ENCODE measurements at places on chromosomes 1 and 21.

DNA sequence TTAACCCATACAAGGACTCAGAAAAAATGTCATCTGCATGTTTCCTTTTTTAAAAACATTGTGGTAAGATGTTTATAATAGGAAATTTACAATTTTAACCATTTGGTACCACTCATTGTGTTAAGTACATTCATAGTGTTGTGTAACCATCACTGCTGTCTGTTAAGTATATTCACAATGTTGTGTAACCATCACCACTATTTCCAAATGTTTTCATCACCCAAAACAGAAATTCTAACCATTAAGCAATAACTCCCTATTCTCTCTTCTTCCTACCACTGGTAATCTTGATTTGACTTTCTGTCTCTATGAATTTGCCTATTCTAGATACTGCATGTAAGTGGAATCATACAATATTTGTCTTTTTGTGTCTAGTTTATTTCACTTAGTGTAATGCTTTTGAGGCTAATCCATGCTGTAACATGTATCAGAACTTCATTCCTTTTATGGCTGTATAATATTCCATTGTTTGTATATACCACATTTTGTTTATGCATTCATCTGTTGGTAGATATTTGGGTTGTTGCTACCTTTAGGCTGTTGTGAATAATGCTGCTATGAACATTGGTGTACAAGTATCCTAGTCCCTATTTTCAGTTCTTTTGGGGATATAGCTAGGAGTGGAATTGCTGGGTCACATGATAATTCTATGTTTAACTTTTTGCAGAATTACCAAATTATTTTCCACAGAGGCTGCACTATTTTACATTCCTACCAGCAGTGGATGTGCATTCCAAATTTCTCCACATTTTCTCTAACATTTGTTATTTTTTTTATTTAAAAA lies 14.1 kb downstream of the HIPK1 start:
- DNase-seq = no peak

DNA sequence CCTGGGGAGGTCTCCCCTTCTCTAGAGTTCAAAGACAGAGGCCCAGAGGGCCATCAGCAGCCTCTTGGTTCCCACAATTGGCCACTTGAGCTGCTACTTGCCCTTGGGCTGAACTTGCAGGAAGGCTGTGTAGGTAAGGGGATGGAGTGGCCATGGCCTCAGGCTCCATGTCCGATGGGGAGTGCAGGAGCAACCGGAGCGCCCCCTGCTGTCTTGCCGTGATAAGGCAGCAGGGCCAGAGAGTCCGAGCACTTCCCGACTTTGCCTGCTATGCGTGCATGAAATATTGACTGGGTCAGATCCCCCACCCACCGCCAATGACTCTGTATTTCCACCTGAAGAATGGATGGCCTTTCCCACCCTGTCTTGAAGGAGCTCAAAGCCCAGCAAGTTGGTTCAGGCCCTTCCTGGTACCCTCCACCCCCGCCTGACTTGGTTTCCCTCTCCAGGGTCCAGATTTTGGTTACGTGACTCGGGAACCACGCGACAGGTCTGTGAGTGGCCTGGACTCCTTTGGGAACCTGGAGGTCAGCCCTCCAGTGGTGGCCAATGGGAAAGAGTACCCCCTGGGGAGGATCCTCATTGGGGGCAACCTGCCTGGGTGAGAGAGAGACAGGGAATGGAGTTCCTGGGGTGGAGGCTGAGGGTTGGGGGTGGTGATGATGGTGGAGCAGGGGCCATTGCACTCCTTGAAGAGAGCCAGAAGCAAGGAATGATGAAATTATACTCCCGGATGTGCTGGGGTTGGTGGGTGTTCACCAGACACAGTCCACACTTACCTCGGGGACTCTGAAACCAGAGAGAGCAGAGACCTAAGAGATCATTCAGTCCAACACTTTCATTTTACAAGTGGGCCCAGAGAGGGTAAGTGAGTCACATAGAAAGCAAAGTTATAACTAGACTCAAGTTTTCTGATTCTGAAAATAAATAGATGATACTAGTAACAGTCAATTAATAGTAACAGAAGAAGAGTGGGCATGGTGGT lies 25.6 kb downstream of the PADI3 start:
- DNase-seq = peak; percentile 8

DNA sequence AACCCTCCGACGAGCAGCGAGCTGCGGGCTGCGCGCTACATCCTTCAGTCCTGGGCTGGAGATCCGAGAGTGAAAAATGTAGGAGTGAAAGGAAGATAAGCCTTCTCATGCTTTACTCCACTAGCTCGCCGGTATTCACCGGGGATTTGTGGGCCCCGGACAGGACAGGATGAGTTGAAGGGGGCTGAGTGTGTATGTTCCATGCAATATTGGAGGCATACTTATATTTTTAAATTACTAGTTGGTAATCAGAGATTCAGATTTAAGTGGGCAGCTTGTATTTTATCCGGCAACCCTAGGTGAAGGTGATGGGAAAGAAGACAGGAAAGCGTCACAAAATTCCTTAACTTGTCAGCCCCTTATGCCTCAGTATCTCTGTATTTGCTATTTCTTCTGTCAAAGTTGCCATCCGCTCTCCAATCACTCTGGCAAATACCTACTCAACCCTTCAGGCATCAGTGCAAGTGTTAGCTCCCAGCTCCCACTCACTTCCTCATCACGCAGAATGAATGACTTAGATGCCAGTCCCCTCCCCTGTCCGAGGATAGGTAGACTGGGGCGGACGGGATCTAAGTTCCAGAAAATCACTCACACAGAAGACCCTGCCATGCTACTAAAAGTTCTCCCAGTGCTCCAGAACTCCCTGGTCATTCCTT lies 503 bp upstream of the PIGM start:
- DNase-seq = no peak

- DNase-seq = no peak
Observed at GRCh38 chr1:214553142-214553710, 1.8 kb upstream of the PTPN14 start.

- no peak for DNase-seq
Observed at GRCh38 chr1:51691920-51692319, 75.0 kb downstream of the OSBPL9 start.

DNA sequence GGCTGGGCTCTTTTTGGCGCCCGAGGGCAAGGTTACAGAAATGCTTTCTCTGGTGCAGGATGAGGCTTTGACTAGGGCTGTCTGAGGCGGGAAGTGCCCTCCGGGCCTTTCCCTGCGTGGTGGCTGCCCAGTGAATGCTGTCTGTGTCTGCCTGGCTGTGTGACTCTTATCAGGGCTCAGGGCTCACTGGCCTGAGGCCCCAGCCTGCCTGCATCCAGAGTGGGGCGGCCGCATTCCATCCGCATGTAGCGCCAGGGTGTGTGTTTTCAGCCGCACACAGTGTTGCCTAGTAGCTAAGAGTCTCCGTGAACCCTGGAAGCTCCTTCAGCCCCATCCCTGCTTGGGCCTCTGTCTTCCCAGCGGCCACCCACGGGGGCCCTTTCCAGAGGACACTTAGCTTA lies 59.1 kb downstream of the FAAP20 start:
- DNase-seq = no peak

DNA sequence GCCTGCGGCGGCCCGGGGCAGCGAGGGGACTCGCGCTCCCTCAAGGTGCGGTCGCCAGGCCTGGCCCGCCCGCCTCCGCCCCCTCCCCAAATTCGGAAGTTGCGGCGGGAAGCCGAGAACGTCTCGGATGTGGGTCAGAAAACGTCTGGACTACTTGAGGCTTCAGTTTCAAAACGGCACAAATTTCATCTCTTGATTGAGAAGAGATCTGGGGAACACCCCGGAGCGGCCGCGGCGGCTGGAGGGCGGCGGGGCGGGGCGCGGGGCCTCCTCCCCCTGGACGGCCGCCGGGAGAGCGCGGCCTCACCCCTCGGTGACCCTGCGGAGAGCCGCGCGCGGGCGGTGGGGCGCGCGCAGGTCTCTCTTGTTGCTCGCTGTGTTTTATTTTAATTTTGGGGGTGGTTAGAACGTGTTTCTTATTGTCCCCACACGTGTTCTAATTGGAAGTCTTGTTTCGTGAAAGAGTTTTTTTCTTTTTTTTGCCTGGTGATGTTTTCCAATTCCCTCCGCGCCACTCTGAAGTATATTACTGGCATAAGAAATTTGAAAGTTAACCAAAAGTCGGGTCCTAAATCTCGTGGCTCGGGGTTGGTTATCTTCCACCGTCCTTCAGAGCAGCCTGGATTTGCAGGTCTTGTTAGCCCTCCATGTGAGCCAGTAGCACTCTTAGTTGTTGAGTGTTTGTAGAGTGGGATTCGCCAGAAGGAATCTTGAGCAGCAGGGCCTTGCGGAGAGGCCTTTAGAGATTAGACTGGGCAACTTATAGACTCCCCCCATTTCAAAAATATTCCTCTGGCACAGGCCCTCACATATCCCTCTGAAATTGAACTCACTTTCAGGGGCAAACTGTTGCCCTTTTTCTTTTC lies 749 bp downstream of the PCBP3 start:
- peak; percentile 34 for DNase-seq

GRCh38 chr1:58497499-58497898 lies 49.0 kb downstream of the OMA1 start:
- no peak for DNase-seq

DNA sequence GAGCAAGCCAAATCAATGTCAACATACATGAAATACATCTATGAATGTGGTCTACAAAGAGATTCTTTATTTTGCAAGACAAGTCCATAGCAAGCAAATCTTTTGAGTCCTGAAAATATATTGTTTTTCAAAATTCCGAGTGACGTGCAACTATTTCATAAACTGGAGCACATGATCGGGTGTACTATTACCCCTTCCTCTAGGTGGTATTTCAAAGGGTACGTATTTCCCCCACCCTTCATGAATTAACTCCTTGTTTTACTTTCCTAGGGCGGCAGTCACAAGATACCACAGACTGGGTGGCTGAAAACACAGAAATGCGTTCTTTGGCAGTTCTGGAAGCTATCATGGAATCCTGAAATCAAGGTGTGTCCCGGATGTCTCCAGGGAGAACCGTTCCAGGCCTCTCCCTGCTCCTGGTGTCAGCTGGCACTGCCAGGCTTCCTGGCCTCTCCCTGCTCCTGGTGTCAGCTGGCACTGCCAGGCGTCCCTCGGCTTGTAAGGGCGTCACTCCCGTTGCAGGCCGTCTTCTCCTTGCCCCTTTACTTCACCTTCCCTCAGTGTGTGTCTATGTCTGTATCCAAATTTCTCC lies 55.3 kb downstream of the RIPK4 start:
- DNase-seq = no peak

DNA sequence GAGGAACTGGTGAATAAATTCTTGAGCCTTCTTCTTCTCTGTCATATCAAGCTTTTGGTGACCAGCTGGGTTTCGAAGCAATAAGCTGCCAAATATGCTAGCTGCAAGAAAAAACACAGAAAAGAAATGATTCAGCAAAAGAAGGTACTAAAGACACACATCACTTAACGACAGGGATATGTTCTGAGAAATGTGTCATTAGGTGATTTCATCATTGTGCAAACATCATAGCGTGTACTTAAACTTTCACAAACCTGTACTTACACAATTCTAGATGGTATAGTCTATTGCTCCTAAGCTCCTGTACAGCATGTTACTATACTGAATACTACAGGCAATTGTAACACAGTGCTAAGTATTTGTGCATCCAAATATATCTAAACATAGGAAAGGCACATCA lies 2.9 kb upstream of the MTF1 start:
- DNase-seq = no peak

- DNase-seq = no peak
Observed at GRCh38 chr21:39033878-39034589, 149.2 kb downstream of the PSMG1 start.

DNA sequence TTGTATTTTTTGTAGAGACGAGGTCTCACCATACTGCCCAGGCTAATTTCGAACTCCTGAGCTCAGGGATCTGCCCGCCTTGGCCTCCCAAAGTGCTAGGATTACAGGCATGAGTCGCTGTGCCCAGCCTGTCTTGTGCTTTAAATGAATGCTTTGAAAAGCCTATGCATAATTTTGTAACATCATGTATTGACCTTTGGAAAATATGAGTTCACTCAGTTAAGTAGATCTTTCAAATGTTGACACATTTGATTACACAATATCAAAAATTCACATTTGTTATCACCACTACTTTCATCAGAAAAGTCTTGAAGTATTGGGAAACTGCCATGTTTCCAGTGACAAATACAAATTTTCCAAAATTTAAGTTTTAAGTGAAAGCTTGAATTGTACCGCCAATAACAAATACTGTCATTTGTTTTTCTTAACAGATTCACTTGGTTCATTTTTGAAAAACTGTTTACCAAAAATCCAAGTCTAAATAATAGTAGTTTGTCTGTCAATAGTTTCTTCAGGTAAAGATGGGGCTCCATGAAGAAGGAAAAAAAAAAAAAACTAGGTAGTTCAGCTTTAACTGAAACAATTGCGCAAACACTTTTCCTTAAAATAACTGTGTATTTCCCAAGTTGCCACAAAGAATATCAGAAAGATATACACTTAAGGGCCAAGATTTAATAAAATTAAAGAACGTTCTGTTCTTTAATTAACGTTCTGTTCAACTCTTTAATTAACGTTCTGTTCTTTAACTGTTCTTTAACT lies 233.2 kb upstream of the NR5A2 start:
- no peak for DNase-seq

DNA sequence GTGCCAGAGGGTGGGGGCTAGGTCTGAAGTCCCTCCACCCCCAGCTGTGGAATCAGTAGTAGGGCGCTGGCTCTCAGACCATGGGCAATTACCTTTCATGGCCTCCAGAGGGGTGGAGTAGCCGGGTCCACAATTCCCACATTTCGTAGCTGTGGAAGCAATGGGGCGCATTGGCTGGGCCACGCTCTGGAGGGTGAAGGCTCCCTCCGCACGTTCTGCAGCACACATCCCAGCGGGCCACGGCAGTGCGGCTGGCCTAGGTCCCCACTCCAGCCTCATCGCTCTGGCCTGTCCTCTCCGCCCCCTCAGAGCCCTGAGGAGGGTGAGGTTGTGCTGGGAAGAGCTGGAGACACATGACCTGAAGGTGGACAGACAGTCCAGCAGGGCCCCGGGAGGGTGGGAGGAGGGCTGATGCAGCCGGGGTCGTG lies 2.9 kb downstream of the SELENBP1 start:
- DNase-seq = no peak

- no peak for DNase-seq
Observed at GRCh38 chr1:69263921-69264391, 303.8 kb upstream of the LRRC7 start.
